ENCODE measurements at places on chromosomes 11 and 22.

GRCh38 chr11:32225571-32226285 is 134.9 kb downstream of the RCN1 start:
- no peak for DNase-seq

- DNase-seq, result no peak
These were observed 5.2 kb downstream of the SLC25A1 start for GRCh38 chr22:19173047-19174035.

GRCh38 chr22:41762980-41763779 is 37.3 kb upstream of the CCDC134 start:
- peak; percentile 68 for DNase-seq

DNA sequence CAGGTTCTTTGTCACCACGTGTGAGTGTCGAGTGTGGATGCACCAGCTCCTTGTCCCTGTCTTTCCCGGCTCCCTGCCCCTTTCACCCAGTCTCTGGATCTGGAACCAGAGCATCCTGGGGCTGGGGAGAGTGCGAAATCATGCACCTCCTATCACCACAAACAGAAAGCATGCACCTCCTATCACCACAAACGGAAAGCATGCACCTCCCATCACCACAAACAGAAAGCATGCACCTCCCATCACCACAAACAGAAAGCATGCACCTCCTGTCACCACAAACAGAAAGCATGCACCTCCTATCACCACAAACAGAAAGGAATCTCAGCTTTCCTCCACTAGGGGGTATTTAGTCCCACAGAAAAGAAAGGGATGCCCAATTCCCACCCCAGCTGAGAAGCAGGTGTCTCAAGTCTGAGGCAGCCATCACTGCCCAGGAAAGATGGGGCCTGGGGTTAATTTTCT is 5.9 kb upstream of the GLB1L3 start:
- peak; percentile 52 for DNase-seq

DNA sequence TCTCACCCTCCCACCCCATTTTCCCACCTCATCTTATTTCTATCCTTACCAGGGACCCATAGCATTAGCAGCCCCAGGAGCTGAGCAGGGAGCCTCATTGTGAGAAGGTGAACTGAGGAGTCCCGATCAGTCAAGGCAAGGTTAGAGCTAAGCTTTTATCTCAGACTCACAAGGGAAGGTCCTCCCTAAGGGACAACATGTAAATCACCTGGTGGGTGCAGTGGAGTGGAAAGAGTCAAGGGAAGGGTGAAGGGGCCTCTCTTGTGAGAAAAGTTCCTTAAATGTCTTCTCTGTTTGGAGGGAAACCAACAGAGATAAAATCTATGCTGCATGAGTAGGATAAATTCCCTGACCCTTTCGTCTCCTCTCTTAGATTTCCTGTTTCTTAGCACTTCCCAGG is 85.9 kb downstream of the GAB4 start:
- DNase-seq, result no peak

DNA sequence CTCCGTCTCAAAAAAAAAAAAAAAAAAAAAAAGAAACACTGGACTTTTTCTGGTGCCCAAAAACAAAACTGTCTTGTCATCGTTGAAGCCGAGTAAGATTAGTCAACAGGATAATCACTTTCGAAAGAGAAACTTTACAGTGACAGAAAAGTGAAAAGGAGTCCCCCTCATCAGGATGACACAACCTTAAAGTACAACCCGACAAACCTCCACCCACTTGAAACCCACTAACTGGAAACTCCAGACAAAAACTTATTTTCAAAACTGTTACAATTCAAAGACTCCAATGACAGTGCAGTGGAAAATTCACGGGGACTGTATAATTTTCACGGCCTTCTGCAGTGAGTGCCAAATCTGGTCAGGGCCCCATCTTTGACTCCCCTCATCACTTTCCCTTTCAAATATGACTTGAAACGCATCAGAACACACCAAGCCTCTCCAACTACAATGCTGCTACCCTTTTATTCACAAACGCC is 1.3 kb downstream of the DENND5A start:
- DNase-seq, result no peak

- DNase-seq, result peak; percentile 82
These were observed at the start of gene SIRT3 for GRCh38 chr11:235997-236773. TSS of gene SIRT3 (minus strand) at chr11:236342. CDS start at chr11:236328, 14 bp downstream.

GRCh38 chr11:19808076-19808911 is 95.7 kb downstream of the NAV2 start:
- DNase-seq, result no peak

DNA sequence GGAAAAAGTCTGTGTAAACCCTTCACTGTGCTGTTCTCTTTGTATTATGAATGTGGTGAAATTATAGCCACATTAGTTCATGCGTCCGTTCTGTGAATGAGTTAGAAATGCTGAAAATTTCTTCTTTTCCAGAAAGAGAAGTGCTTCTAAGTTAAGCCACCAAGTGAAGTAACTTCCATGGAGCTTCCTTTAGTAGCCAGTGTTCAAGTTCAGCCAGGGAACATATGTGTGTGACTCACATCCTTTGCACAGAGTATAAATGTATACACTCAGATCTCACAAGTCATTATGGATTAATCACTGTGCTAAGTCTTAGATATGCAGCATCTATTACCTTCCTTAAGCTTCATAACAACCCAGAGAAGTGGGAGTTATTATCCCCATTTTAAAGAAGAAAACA is 3.1 kb upstream of the MMP8 start:
- DNase-seq, result peak; percentile 9

DNA sequence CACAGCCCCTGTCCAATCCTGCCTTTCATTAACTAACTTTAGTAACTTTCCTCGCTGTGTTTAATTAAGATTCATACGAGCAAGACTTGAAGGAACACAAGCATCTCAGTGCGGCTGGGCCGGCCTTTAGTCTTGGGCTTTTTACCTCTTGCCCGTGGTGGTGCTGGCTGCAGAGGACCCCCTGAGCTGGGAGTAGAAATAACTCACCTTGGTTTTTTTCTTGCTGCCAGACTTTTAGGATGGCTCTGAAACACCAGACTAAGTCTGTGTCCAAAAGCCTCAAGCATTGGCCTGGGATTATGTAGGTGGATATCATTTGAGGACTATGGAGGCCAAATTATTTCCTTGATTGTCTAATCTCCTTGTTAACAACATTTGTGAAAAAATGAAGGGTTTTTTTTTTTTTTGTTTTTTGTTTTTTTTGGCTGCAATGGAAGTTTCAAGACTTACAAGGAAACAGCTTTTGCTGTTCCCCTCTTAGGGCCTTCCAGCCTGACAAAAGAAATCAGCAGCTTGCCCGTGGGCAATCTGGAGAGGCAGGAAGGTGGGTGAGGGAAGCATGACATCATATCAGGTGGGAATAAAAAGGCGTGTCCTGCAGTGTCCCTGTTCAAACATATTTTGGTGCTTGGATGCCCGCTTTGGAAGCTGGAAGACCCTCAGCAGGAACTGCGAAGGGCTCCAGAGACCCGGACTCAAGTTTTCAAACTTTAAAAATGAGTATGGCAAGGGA is 44.0 kb downstream of the SMIM38 start:
- DNase-seq, result no peak

- no peak for DNase-seq
These were observed 55.0 kb downstream of the AP2A2 start for GRCh38 chr11:980438-981357.

DNA sequence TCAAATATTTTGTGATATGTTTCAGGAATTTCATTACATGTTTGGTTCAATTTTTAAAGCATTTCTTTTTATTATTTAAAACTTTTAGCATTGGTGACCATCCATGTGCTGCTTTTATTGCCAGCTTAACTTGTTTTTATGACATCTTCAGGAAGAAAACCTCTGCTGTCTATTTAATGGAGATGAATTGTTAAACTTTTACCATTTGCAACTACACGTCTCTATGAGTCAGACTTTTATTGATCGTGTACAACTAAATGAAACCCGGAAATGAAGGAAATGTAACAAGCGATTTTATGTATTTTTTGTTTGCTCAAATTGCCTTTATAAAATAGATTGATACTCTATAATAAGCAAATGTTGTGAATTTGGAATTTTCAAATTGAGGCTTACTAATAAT is 113.0 kb downstream of the PTPRJ start:
- DNase-seq, result no peak

GRCh38 chr22:26492220-26492619 is 8.5 kb downstream of the SRRD start:
- no peak for DNase-seq

- no peak for DNase-seq
These were observed 4.2 kb upstream of the GAB4 start for GRCh38 chr22:17012267-17012666.

DNA sequence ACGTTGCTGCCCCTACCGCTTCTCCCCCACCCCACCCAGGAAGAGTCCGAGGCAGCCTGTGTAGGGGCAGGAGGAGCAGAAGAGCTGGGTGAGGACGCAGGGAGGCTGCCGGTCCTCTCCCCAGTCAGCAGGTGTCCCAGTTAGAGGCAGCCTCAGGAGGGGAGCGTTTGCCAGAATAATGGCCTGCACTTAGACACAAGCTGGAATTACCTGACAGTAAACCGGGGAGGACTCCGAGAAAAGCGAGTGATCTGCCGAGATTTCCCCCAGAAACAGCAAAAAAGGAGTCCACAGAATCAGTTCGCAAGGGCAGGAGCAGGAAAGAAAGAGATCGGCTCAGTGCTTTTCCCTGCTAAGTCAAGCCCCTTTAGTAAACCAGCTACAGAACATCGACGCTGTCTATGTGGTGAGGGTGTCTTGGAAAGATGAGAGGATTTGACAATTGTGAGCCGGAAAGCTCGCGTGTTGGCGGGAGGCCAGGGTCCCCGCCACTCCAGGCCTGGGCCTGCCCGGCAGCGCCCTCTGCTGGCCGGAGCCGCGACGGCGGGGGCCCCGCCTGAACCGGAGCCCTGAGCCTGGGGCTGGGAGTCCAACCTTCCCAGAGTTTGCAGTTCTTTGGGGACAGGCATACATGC is 17.7 kb upstream of the THRSP start:
- DNase-seq, result peak; percentile 61

DNA sequence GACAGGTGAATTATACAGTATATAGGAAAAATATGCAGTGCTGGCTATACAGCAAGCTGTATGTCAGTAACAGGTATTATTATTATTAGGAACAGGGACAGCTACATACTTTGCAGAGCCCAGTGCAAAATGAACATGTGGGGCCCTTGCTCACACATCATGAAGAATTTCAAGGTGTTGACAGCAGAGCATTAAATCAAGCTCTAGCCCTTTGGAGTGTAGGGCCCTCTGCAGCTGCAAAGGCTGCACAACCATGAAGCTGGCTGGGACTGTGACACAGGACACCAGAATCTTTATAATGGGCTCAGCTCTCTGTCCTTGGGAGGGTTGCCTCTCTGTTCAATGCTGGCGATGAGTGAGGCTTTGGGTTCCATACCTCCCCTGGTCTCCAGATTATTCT is 44.9 kb upstream of the DAGLA start:
- DNase-seq, result no peak

- no peak for DNase-seq
These were observed 7.1 kb upstream of the HMOX1 start for GRCh38 chr22:35373781-35374180.

GRCh38 chr22:33835265-33835664 is 85.0 kb downstream of the LARGE1 start:
- DNase-seq, result no peak

GRCh38 chr11:133621611-133622010 is 89.3 kb upstream of the OPCML start:
- no peak for DNase-seq

DNA sequence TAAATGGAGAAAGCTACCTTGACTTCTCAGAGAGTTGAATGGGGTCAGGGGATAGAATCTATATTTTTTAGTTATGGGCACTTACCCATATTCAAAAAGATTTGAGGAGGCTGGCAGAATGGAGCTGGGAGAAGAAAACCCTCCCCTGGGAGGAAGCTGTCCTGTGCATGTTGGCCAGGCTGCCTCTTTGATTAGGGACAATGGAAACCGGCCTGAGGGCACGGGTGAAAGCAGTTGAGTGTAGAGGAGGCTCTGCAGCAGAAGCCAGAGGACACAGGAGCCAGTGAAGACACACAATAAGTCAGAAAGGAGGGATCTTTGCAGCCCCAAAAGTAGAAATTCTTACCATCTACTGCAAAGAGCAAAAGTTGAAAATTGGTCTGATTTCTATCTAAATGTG is 66.6 kb upstream of the B3GAT1 start:
- DNase-seq, result no peak

- no peak for DNase-seq
These were observed 207.6 kb downstream of the MIAT start for GRCh38 chr22:26865021-26865420.

GRCh38 chr11:124835918-124836317 is 29.3 kb upstream of the ROBO3 start:
- DNase-seq, result no peak

DNA sequence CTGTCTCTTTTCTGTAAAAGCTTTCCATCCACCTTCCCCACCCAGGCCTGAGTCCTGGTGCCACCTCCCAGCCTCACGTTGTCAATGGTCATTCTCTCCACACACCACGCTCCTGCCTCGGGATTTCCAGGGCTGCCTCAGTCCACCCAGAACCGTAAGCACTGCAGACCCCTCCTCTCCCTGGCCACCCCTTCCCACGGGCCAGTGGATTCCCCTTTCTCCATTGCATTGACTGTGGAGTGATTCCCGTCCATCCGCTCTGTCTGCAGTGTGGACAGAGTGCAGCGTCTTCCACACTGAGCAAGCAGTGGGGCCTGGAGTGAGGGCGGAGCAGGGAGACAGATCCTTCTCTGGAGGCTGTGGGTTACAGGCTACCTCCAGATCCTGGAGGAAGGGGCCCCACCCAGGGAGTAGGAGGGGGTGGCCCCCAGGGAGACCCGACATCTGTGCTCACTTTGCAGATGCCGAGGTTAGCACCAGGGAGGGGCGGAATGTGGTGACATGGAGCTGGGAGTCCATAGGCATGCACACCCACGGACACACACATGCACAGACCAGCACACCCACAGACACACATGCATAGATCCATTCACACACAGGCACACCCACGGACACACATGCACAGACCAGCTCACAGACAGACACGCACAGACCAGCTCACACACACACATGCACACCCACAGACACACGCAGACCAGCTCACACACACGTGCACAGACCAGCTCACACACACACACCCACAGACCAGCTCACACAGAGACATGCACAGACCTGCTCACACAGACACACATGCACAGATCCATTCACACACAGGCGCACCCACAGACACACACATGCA is 109.6 kb upstream of the B3GAT1 start:
- DNase-seq, result no peak

DNA sequence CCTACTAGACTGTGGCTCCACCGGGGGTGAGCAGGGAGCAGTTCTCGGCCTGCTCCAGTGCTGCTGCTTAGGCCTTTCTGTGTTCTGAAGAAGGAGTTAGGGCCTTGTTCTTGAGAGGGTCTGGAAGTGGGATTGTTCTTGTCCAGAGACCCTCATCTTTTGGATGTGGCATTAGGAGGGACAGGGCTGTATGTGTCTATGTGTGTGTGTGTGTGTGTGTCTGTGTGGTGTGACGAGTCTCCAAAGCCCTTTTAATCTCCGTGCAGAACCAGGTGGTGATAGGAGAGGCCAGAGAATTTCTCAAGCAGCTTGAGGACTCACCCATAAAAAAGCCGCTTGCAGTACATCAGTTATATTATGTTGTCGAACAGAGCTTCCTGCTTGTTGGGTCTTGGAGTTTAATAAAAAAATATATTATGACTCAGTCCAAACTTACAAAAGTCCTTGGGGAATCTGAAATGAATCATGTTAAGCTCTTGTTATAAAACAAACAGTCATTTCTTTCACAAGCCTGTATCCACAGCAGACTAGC is 196.5 kb downstream of the TENM4 start:
- DNase-seq, result peak; percentile 14

- no peak for DNase-seq
These were observed 366.9 kb downstream of the BRD1 start for GRCh38 chr22:49460592-49461281.

GRCh38 chr11:33737362-33737821 is 1.2 kb upstream of the CD59 start:
- DNase-seq, result no peak

Data from SK-MEL-5 (cell line).